Naive thymus-derived CD8-positive, alpha-beta T cell (primary cell): ENCODE measurements at places on chromosomes 6 and 20. TPM values are rescaled to one million over a fixed set of nuclear protein-coding genes. Genes with fewer than 3 reads are reported as not detected.

DNA sequence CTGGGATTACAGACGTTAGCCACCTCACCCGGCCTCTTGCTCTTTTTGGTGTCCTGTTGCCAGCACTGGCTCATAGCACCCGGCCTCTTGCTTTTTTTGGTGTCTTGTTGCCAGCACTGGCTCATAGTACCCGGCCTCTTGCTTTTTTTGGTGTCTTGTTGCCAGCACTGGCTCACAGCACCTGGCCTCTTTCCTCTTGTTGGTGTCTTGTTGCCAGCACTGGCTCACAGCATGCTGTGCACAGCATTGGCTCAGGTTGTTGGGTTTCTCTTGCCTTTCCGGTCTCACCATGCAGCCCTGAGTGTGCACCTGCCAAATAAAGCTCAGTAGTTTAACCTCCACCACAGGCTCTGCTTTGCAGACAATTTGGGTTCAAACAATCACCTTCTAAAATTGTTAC, 208.2 kb downstream of the THBS2 start:
- no peak for DNase-seq

DNA sequence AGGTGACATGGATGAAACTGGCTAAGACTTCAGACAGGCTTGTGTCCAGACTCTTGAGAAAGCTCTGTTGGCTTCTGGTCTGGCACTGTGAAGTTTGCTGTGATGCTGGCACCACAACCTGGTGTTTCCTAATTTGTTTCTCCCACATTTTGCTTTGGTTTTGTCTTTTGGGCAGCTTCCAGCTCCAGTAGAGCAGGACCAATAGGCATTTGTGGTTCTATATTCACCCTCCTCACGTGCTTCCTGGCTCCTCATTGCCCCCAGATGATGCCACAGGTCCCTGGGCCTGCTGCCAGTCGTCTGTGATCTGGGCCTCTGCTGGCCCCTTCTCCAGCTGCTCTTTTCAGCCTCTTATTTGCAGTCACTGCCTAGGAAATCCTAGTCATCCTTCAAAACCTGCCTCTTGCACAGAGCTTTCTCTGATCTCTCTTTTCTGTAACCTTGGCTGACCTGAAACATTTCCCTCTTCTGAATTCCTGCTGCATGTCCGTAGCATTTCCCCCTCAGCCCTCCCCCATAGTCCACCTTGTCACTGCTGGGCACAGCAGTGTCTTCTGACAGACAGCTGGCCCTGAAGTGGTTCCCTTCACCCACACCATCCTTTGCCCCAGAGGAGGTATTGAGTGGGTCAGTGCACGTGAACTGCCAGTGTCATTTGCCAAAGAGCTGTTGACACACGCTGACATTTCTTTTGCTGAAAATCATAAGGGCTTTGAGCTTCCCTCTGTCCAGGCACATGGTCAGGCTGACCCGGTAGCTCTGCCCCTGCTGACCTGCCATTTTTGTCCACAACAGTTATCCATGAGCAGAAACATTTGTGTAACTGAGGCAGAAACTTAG, 63.0 kb downstream of the PTPN1 start:
- no peak for DNase-seq

Gene ANGPT4
- not detected for polyA plus RNA-seq

DNA sequence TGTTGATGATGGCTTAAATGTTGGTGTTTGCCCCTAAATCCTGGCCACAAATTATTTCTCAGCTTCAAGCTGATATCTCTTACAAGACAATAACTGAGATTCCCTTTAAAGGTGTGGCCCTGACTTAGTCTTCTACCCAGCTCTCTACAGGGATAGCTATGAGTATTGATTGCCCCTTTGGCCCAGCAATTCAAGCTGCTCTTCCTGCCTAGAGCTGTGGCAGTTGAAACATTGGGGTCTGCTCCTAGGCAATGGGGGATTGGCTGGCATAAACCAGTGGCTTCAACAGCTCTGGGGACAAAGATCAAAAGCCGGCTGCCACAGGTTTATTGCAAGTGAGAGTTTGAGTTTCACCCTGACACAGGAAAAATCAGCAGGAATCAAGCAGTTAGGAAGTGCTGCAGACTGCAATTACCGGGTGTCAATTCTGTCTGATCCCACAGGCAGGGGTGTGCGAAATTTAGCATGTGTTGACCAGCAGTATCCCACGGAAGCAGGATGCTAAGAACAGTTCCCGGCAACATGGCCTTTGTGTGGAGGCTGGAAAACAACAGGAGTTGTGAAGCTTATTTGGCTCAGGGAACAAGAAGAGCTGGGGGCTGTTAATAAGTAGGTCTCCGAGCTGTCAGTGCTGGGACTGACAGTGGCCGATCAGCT, 66.2 kb upstream of the IYD start:
- DNase-seq, result no peak

DNA sequence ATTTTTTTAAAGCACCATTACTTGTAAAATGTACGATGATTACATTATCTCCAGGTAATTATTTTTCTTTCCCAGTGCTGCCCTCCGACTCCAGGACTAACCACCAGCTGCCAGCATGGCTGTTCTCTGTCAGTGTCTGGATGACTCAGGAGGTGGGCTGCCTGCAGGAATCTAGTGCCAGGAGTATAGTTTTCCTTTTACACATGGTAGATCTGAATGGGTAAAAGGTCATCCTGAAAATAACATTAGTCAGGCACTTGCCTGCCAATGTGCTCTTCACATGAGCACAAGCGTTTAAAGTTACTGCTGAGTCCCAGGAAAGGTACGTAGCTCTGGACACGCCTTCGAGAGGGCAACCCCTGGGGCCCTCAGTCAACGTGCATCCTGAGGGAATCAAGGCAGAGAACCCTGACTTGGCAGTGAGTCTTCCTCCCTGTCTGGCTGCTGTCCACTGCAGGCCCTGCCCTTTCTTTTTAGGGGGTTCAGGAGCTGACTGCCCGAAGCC, 2.4 kb downstream of the DYNLT1 start:
- DNase-seq, result no peak
